Placental pericyte (primary cell): ENCODE measurements at places on chromosomes 16 and 17. TPM values are rescaled to one million over a fixed set of nuclear protein-coding genes. Genes with fewer than 3 reads are reported as not detected.

KRTAP4-5 gene
- not detected in 2 replicates for total RNA-seq

BRCA1 gene
- total RNA-seq: 4.2 and 34.9 TPM in 2 replicates

HSPB9 gene
- not detected in 2 replicates for total RNA-seq

KCNG4 gene
- total RNA-seq: not detected in 2 replicates

ATP6V0C gene
- 41.7 and 68.3 TPM in 2 replicates for total RNA-seq

CCL16 gene
- total RNA-seq: not detected in 2 replicates
